Activated T-helper 17 cell treated with anti-CD3 and anti-CD28 coated beads, Interleukin-2, amount 50 U/mL, for 72 hours (primary cell): ENCODE measurements at places on chromosomes 1 and 21.

DNA sequence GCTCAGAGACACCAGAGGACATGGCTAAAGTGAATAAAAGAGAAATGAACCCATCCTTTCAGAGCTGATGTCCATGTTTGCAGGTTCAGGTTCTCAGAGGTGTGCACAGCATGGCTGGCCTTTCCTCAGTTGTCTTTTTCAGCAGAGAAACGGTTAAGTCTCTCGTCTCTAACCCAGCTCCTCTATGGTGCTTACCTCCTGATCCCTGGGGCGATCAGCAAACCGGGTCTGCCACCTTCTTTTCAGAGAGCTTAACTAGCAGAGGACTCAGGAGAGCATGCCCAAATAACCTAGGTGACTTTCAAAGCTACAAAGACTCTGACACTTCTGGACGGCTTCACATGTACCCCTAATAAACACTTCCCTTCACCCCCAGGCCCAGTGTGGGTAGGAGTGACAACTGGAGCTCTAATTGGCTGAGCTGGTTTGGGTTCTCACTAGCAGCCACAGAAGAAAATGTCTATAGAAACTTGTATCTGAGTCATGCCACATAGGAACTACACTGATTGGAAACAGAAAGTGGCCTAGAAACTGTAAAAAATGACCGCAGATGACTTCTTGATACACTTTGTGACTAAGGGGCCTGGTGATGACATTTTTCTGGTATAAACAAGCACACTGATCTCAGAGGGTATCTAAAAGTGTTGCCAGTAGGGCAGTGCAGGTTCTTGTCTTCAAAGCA lies at the start of gene AIM2:
TSS of gene AIM2 (minus strand) at position 329 of the 682 bp plus-strand sequence. CDS start 3,267 bp downstream, outside the sequence.
- peak; percentile 82 for ATAC-seq

- no peak for ATAC-seq
Observed at GRCh38 chr1:150970808-150971582, 3.6 kb downstream of the CERS2 start.

DNA sequence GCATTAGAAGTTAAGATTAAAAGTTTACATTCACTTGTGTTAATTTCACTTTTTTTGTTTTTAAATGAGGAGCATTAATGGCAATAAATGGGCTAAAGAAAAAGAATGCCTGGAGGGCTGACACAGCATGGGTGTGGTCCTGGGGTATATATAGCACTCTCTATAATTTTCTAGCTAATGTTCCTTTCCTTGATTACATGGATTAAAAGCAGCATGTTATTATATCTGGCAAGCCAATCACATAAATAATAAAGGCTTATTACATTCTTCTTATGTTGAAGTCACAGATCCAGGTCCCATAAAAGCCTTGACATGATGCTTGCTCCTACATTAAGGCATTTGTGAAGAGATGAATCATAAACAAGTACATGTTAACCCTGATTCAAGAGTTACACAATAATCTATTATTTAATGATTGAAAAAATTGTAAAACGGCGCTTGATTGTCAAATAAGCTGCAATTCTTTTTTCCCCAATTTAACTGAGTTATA lies 91.4 kb downstream of the LYPLAL1 start:
- ATAC-seq, result no peak

DNA sequence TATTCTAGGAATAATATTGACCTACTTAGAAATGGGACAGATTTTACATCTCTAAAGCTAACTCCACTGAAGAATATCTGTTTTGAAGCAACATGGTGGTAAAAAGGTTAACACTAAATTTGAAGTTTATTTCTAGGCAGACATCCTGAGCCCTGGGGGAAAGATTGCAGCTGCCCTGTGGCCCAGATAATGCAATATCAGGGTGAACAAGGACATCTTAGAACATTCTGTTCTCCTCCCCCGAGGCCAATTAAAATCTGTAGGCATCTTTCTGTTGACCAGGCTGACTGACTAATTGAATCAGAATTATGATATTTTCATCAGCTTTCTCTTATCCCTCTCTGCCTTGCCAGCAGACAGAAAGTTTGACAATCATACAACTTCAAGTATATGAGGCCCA lies 149.8 kb upstream of the DUSP10 start:
- ATAC-seq, result no peak

- ATAC-seq, result no peak
Observed at GRCh38 chr21:46023555-46023954, 42.0 kb downstream of the COL6A1 start.

- no peak for ATAC-seq
Observed at GRCh38 chr21:38965910-38966504, 160.3 kb downstream of the ETS2 start.

GRCh38 chr1:38082769-38083263 lies 36.2 kb upstream of the POU3F1 start:
- ATAC-seq, result no peak

- ATAC-seq, result no peak
Observed at GRCh38 chr1:175394739-175395138, 202.2 kb upstream of the KIAA0040 start.

GRCh38 chr1:107640207-107640606 lies 324.8 kb downstream of the VAV3 start:
- ATAC-seq, result no peak

DNA sequence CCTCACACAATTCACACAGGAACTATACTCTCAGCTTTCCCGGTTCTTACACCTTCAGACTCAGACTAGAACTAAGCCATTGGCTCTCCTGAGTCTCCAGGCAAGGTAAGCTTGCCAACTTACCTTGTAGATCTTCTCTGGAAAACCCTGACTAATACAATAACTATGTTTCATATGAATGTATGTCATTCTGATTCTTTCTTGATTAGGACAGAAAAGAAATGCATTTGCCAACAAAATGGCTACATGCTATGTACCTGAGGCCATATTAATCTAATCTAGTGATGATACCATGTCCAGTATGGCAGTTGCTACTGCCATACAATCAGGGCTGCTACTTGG lies 9.8 kb upstream of the ZSWIM5 start:
- ATAC-seq, result no peak

GRCh38 chr1:58649555-58649954 lies 50.3 kb downstream of the MYSM1 start:
- ATAC-seq, result no peak

GRCh38 chr21:25412100-25412499 lies 195.2 kb downstream of the MRPL39 start:
- ATAC-seq, result no peak

GRCh38 chr1:88658419-88658818 lies 25.7 kb upstream of the PKN2 start:
- ATAC-seq, result no peak

DNA sequence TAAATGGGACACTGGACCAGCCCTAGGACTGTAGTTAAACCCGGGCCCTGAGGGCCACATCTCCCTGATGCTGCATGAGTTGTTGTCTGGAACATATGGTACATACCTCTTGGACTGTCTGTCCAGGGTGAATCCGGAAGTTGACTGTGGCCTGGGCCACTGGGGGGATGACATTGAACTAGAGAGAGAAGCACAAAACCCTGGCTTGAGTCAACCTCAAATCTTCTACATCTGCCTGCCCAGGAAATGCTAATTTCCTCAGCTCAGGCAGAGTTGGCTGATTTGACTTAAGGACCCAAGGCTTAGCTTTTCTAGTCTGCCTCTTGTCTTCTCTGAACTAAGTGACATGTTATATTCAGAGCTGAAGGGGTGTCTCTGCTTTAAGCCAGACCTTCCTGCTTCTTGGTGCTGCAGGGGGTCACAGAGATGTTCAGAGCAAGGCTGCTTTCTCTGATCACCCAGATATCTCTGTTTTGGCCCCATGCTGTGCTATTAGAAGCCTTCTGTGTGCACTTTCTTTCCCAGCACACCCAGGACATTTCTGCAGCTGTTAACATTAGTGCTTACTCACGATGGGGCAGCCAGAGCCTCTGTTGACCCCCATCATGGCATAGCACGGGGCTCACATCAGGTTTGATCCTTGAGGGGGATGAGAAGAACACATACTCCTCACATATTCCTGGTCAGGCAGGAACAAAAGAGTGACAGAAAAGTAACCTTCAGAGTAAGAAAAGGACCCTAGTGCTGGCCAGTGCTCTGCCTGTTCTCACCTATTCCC lies 9.6 kb downstream of the PM20D1 start:
- ATAC-seq, result no peak

DNA sequence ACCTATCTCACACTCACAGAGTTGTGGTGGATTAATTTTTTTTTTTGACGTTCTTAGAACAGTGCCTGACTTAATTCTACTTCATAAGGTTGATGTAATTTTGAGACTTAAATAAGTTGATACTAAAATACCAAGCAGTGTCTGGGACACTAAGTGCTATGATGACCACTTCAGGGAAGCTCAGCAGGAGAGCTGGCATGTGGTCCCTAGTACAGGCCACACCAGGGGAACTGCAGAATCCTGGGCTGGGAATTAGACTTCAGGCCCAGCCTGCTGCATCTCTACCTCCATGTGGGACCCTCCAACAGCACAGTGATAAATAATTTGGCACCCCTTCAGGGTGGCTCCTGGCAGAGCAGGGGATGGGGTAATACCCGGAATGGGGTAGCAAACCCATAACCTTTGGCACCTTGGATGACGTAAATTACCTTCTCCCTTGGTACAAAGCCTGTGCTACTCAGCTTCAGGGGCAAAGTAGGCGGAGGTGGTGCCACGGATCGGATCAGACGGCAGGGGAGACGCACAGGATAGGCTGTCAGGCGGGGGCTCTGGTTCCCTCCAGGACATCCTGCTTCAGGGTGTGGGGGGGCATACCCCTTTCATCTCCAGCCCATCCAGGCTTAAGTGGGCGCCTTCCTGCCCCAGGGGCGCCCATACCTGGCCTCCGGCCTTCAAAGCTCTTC lies 4.8 kb downstream of the MFSD2A start:
- no peak for ATAC-seq

DNA sequence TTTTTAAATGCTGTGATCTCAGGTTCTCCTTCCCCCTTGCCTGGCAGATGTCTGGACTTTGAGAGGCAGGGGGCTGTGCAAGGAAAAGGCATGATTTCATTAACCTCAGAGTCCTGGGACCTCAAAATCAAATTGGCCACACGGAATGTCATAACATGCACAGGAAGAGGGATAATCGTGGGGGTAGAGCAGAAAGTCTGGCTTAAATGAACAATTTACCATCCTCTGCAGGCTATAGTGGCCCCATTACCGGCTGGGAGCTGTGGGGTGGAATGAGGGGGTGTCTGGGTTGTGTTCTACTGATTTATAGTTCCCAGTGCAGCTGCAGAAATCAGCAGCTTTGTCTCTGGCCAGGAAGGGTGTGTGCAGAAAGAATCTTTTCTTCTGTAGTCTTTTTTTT lies 10.8 kb downstream of the OPRD1 start:
- no peak for ATAC-seq

GRCh38 chr1:182235604-182235951 lies 156.0 kb downstream of the GLUL start:
- ATAC-seq, result no peak

DNA sequence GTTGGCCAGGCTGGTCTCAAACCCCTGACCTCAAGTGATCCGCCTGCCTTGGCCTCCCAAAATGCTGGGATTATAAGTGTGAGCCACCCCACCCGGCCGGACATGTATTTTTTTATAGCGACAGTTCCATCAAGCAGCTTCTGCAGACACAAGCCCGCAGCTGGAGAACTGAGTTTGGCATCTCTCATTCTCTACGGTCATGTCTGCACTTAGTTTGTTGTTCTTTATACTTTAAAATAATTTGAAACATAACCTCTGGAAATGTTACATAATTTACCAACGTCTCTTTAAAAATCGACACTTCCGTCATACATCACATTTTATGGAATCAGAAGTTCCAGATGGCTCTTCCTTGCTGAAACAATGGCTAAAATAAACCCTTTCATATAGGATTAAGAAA lies 183.6 kb downstream of the DYRK1A start:
- ATAC-seq, result no peak

DNA sequence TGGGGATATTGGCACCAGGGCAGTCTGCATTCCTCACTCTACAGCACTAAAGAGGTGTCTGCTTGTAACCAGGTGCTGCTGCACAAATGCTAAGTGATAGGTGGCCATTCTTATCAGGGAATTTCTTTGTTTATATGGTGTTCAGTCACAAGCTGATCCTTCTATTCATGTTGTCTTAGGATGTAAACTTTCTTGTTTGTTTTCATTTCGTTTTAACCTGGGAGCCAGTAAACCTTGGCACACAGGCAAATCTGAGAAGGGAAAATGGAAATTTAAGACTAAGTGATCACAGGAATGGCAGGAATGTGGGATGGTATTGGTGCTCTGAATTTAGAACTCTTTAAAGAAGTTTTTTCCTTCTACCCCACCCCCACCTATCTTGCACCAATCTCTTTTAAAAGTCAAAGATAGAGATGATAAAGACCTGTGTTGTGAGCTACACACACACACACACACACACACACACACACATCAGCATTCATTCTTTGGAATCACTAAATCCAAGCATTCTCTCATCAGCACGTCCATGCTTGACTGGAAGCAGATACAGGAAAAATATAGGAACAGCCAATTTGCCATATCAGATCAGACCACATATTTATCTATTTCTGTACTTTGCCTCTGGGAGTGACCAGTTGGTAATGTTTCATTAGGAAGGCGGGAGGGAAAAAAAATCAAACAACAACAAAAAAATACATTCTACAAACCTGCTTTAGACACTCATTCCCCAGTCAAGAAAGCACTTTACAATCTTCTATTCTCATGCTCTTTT lies 451.4 kb upstream of the ADGRL2 start:
- ATAC-seq, result no peak

DNA sequence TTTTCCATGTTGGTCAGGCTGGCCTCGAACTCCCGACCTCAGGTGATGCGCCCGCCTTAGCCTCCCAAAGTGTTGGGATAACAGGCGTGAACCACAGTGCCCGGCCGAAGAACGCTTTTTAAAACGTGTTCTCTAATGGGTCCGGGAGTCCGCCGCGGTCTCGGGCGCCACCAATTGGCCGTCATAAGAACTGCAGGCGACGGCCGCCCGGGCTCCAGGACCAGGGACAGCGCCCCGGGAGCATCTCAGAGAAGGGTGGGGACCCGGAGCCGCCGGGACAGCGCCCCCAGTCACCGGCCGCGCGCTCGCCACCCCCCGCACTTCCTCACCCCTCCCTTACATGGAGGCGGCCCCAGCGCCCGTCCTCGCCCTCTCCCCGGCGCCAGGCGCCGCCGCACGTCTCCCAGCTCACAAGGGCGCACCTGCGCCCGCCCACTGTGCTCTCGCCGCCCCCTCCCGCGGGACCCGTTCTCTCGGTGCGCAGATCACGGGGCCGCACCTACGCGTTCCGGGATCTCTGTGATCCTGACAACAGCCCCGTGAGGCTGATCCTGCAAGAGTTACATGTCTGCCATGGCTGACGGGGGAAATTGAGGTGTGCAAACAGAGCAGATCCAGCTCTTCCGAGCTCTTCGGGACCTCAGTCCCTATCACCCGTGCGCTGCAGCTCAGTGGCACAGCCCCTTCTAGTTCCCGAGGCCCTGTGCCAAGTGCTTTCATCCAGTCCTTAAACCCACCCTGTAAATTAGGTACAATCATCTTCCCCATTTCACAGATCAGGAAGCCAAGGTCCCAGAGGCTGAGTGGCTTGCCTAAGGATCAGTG lies 9.8 kb downstream of the RAP1GAP start:
- peak; percentile 87 for ATAC-seq

GRCh38 chr1:84301785-84302385 lies 377 bp downstream of the SAMD13 start:
- no peak for ATAC-seq

DNA sequence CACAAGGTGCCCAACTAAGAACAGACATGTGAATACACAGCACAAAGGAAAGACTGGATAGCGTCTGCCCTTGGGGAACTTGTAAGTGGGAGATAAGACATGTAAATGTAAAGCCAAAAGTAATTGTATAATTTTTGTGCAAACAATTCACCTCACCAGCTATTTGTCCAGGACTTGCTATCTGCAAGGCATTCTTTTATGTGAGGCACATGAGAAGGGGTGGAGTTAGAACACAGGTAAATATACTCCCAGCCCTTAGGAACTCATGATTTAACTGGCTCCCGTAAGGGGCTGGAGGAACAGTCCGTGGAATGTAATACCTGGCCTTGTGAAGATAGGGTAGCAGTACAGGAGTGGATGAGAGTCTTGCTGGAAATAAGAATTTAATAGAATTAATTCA lies 61.3 kb downstream of the CDK18 start:
- ATAC-seq, result no peak
